ENCODE measurements at places on chromosomes 11 and 22.

DNA sequence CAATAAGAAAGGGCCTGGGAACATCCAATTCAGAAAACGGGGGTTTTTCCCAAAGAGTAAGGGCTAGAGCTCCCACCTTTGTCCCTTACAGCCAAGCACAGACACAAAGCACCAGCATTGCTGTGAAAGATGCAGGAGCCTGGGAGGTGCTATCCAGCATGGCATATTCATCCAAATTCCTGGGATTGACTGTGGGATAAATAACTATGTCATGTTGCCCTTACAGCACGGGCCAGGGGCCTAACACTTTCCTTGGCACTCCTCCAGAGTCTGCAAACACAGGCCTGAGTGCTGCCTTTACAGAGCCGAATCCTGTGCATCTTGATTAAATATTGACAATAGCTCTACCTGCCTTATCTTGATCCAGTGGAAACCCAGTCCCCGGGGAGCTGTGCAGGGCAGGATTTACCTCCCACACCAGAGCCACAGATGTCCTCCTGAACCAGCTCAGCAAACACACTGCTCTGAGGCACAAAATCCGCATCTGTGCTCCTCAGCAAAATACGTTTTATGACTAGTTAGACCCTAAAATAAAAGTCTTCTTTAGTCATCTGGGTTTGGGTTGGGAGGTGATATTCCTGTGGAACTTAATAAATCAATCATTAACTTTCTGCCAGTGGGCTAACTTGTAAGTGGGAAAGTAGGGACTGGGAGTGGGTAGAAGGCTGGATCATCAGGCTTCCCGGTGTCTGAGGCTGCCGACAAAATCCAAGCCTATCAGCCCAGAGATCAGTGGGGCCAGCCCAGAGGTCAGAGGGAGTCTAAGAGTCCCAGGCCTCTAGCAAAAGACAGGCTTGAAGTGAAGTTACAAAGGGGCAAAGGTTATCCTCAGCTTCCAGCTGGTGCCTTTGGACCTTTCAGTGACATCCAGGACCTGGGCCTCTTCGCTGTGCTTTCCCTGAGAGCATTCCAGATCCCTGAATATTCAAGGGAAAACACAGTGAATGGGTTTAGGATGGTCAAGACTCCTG, 36.5 kb downstream of the POU2AF3 start:
- no peak for DNase-seq

DNA sequence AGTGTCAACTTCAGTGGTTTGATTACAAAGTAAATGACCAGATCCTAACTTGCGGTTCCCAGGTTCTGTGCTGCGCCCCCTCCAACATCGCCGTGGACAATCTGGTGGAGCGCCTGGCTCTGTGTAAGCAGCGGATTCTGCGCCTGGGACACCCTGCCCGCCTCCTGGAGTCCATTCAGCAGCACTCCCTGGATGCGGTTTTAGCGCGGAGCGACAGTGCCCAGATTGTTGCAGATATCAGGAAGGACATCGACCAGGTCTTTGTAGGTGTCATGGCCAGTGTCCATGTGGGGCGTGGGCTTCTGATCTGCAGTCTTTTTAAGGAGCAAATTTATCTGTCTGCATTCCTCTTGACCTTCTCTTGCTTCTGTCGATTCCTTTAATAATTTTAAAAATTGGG, 11.1 kb downstream of the IGHMBP2 start:
- no peak for DNase-seq

DNA sequence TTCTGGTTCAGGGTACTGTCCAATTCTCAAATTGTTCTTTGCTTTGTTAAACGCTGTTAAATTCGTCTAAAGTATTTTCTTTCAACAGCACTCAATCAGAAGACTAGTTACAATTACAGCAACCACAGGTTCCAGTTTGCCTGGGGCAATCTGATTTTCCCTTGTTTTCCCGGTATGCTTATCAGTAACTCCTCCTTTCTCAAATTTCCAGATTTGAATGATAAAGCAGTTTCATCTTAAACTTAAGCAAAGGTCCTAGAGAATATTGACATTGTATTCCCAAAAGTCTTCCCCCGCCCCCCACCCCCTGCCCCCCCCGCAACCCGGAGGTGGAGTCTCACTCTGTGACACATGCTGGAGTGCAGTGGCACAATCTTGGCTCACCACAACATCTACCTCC, 10.5 kb upstream of the USP28 start:
- DNase-seq = no peak

GRCh38 chr22:16695261-16695660, 102.7 kb upstream of the CCT8L2 start:
- DNase-seq = no peak

- no peak for DNase-seq
Measured at GRCh38 chr22:45686836-45687235, 15.2 kb downstream of the ATXN10 start.

DNA sequence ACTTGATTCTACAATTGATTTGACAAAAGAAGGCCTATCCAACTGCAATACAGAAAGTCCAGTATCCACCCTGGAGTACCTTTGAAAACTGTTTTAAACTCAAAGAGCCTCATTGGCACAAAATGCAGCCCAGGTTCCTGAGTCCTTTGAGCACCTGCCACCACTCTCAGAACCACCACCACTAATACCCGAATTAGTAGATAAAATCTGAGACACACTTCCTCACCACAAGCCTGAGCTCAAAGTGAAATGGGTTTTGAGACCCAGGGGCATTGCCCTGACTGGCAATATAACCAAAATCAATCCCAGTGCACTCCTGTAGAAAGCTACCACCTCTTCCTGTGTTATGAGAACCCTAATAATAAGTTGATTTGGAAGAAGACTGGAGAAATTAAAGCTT, 215.7 kb downstream of the CSNK2A3 start:
- no peak for DNase-seq

DNA sequence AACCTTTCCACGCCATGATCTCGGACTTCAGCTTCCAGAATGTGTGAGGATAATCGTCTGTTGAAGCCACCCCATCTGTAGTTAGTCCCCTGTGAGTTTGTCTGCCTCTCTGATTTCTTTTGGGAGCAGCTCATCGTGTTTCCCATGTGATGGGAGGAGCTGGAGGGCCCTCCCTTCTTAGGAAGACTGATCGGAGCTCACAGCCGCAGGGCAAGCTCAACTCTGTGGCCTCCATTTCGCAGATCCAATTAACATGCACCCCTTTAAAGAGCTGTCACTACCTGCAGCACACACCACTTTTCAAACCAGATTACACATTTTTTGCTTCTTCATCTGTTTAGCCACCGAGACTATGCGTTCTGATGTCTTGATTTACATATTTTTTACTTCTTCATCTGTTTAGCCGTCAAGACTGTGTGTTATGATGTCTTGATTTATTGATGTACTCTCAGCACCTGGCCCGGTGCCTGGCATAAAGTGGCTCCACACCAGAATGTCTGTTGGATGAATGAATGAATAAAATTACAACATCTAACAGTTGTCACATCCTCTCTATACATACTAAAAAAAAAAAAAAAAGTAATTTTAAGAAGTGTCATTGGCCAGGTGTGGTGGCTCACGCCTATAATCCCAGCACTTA, 14.9 kb upstream of the PPFIA1 start:
- DNase-seq = no peak

DNA sequence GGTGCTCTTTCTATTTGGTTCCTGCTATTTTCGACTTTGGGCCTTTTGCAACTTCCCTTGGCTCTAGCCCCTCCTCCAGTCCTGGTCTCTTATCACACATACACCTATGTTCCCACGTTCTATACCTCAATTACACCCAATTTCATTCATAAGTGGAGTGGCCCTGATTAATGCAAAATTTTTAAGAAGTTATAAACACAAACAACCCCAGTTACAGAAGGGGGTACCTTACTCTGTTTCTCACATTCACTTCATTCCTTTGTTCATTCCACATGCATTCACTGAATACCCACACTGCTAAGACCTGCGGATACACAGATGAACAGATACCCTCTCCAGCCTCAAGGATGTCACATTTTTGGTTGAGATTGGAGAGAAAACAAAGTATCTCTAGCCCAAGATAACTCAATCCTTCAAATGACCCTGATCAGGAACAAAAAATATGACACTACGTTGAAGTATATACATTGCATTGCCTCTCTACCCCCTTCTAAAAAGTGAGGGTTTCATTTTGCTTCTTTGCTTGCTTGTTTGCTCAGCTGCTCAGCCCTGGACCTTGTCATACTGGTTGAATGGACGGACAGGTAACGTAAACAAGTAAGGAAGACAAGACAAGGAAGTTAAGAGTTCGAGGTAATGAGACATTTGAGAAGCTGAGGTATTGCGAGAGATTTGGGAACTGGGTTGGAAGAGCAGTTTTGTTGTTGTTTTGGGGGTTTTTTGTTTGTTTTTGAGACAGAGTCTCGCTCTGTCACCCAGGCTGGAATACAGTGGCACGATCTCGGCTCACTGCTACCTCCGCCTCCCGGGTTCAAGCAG, 3.6 kb upstream of the VPS37C start:
- no peak for DNase-seq

DNA sequence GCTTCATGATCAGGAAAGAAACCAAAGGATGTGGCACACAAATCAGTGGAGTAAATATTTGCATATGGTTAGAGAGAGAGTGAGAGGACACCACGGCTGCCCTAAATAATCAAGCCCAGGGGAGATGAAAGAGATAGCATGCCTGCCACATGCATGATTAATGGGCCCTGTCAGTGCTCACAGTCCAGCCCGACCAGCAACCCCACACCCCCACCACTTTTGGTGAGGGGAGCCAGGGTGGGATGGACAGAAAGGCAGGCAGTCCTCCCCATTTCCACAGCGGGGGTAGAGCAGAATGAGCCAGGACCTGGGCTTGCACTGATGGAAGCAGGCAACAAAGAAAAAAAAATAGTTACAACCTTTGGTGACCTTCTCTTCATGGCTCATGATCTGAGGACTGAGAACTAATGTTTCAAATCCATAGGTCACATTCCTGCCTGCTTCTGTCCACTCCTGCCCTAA, 545.0 kb downstream of the ETS1 start:
- DNase-seq = no peak

DNA sequence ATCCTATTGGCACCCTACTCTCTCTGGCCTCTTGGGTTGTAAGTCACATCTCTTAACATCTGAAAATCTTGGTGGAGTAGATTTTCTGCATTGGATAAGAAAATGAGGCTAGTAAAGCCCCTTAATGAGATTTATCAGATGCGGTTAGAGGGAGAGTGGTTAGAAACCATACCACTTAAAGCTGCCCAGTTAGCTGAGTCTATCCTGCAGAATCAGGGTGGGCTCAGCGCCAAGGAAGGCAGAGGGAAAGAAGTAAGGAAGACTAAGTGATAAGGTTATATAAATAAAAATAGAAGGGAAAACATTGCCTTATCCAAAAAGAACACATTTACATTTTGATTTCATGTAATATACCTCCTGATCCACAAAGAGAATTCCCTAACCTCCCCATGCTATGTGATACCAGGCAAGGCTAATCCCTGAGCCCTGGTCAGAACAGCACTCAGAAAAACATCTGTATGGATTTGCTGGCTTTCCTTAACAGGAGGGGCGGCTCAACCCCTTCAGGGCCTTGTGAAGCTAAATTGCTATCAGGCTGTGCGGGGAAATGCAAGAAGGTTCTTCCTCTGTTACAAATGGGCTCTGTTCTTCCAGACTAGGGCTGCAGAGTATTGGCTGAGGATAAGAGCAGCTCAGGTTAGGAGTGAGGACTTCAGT, 101.7 kb downstream of the SNX19 start:
- no peak for DNase-seq

GRCh38 chr11:127843483-127844396, 743.6 kb downstream of the ETS1 start:
- peak; percentile 24 for DNase-seq

- DNase-seq = no peak
Measured at GRCh38 chr11:70731271-70732022, 333.1 kb downstream of the CTTN start.

- no peak for DNase-seq
Measured at GRCh38 chr11:107842412-107843100, 16.0 kb downstream of the SLC35F2 start.

GRCh38 chr22:30650508-30651116, 15.0 kb downstream of the SLC35E4 start:
- no peak for DNase-seq

- no peak for DNase-seq
Measured at GRCh38 chr11:65423516-65424204, 1.1 kb downstream of the NEAT1 start.

GRCh38 chr11:64234647-64235379, 429 bp downstream of the VEGFB start:
- peak; percentile 91 for DNase-seq

DNA sequence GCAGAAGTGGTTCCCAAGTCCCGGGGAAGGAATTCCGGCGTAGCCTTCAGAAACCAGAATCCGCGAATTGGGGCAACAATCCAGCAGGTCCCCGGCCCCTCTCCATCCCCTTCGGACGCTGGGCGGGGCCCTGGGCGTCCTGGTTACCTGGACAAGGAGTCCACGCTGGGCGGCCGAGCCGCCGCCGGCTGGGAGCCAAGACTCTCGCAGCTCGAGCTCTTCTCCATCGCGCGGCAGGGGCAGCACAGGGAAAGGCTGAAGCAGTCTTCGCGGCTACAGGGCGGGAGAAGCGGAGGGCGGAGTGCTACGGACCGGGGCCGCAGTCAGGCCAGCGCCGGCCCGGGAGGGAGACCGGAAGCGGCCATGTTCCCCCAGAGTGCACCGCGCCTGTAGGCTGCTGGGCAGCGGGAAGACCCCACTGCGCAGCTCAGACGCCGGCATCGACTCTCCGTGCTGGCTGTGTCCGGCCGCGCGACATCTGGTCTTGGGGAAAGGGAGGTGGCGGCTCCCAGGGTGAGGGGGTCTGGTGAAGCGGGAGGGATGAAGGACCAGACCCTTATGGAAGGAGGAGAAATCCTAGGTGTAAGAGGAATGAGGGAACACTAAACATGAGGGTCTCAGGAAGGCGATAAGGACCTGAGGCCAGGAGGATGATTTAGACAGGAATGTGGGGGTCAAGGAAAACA, at the start of gene MTMR2:
TSS of gene MTMR2 (minus strand) at position 380 of the 686 bp plus-strand sequence. CDS start at position 227, 153 bp downstream.
- DNase-seq = peak; percentile 59

GRCh38 chr22:33577862-33578411, 342.3 kb downstream of the LARGE1 start:
- DNase-seq = no peak

- DNase-seq = no peak
Measured at GRCh38 chr11:61775606-61776554, 16.5 kb downstream of the TMEM258 start.

GRCh38 chr11:47253660-47254059, 4.1 kb upstream of the NR1H3 start:
- DNase-seq = no peak
